Heart right ventricle (tissue), 16 donors: ENCODE measurements at places on chromosomes 11 and 22. TPM values are rescaled to one million over a fixed set of nuclear protein-coding genes. Genes with fewer than 3 reads are reported as not detected.

The FJX1 gene
- 3.4 TPM for polyA plus RNA-seq

The KCNK7 gene
- 1.4 TPM for polyA plus RNA-seq

The C1QTNF6 gene
- 4.1 TPM for polyA plus RNA-seq

DNA sequence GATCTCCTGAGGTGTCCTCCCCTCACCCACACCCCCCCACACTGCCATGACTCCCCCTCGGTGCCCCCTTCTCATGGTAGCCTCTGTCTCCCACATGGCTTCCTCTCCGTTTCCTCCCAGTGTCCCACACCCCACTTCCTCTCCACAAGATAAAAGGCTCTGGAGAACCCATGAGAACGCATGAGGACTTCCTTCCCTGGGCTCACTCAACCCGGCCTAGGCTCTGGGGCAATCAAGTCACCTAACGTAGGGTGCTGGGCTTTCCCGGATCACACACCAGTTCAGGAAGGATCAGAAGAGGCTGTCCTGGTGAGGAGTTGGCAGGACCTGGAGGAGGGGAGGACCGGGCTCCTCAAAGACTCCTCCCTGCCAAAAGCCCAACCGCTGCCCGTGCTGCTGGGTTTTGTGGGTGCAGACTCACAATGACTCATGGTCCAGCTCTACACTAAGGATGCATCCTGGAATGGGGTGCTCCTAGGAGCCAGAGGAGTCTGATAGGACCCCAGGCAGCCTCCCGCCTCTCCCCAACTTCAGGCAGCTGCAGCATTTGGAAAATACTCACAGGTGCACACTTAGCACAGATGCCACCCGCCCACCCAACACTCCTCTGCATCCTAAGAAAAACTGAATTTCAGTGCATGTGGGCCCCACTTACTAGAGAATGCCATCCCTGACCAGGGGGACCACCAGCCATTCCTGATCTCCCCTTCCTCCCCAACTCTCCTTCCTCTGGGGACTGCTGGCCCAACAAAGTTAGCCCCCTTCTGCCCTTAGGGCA is 21.0 kb downstream of the SLC22A12 start:
- DNase-seq, result no peak
